ENCODE measurements at places on chromosomes 4 and X. TPM values are rescaled to one million over a fixed set of nuclear protein-coding genes. Genes with fewer than 3 reads are reported as not detected.

DNA sequence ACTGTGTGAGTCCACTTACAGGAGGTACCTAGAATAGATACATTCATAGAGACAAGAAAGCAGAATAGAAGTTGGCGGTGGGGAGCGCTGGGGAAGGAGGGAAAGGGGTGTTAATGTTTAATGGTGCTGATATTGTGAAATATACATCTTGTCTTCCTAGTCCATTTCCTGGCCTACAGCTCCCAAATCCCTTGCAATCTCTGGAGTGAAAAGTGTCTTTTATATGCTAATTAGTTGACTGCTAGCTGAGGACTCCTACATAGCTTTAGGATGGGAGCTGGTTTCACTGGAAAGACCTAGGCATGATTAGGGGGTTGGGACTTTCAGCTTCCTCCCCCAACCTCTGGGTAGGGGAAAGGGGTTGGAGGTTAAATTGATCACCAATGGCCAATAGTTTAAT is 36.0 kb downstream of the FUNDC1 start:
- no peak for DNase-seq
- H3K27me3 ChIP-seq = no peaks in the 10 kb centered on the region
- H3K4me3 ChIP-seq = no peak overlapping the region
- no peaks in the 10 kb centered on the region for H3K4me1 ChIP-seq

GRCh38 chr4:83283181-83283580 is 1.4 kb downstream of the COQ2 start:
- H3K27me3 ChIP-seq = no peaks in the 10 kb centered on the region
- no peak for DNase-seq
- H3K4me3 ChIP-seq = no peak overlapping the region
- H3K4me1 ChIP-seq = peaks cover 6% of the 10 kb centered on the region
- H3K36me3 ChIP-seq = no peaks in the 10 kb centered on the region
- H3K27ac ChIP-seq = no peak overlapping the region

DNA sequence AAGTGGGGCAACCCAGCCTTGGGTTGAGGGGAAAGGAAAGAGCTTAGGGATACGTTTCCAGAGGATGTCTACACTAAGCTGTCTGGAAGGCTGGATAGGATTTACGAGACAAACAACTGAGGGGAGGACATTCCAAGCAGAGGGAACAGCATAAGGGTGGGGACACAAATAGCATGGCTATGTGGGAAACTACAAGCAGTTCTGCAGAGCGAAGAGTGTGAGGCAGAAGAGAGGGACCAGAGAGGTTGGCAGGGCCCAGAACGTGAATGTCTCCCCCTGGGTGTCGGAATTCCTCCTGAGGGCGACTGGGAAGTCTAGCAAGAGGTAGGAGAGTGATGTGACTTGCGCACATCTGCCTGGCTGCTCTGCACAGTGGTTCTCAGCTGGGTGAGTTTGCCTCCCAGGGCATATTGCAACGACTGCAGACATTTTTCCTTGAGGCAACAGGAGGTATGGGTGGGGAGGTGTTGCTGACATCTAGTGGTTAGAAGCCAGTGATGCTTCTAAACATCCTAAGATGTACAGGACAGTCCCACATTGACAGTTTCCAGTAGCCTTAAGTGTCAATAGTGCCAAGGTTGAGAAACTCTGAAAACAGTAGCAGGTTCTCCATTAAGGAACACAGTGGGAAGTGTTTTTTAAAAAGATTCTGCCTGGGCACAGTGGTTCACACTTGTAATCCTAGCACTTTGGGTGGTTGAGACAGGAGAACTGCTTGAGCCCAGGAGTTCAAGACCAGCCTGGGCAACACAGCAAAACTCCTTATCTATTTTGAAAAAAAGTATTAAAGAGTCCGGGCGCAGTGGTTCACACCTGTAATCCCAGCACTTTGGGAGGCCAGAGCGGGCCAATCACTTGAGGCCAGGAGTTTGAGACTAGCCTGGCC is 9.2 kb downstream of the NDUFA1 start:
- peaks cover 3% of the 10 kb centered on the region for H3K36me3 ChIP-seq
- no peak overlapping the region for H3K4me3 ChIP-seq
- peak; percentile 29 for DNase-seq

GRCh38 chrX:135087867-135088266 is 32.5 kb downstream of the ETDB start:
- H3K27me3 ChIP-seq = no peaks in the 10 kb centered on the region
- no peaks in the 10 kb centered on the region for H3K4me1 ChIP-seq
- H3K27ac ChIP-seq = no peak overlapping the region
- DNase-seq = no peak
- H3K36me3 ChIP-seq = no peaks in the 10 kb centered on the region

- DNase-seq = no peak
- H3K36me3 ChIP-seq = no peaks in the 10 kb centered on the region
- no peak overlapping the region for H3K4me3 ChIP-seq
- no peak overlapping the region for H3K27ac ChIP-seq
Observed at GRCh38 chr4:119898211-119898610, 168.4 kb downstream of the MAD2L1 start.

- DNase-seq = no peak
- no peak overlapping the region for H3K27ac ChIP-seq
- H3K4me1 ChIP-seq = no peaks in the 10 kb centered on the region
- no peaks in the 10 kb centered on the region for H3K27me3 ChIP-seq
- no peak overlapping the region for H3K4me3 ChIP-seq
- H3K36me3 ChIP-seq = no peaks in the 10 kb centered on the region
Observed at GRCh38 chr4:106810122-106810521, 226.0 kb downstream of the DKK2 start.

DNA sequence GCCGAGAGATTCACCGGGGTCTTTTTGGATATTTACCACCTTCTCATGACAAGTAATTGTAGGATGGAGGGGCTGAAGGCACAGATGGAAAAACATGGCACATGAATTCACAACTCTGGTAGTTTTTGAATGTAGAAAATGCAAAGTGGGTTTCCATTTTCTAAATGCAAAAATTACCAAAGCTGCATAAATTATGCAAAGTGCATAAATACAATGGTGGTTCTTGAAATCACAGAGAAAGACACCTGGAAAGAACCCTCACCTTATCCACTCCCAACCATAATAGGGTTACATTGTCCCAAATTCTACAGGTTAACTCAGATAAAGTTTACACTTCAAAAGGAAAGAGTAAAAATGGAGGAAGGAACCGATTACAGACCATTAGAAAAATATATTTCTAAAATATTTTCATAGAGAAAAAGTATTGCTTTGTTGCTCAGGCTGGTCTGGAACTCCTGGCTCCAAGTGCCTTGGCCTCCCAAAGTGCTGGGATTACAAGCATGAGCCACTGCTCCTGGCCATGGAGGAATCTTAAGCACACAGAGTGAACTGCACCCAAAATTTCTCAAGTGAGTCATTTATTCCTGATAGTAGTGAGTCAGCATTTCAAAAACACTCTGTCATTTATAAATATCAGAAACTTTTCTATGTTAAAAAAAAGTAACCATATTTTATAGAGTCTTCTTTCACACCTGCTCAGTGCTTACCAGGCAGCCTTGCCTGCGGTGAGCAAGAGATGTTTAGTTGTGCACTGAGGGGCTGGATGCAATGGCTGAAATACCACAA is 101.4 kb downstream of the FIP1L1 start:
- no peak overlapping the region for H3K4me3 ChIP-seq
- peak overlapping the region; percentile 90 for H3K27ac ChIP-seq
- peak; percentile 91 for DNase-seq
- peaks cover 47% of the 10 kb centered on the region for H3K4me1 ChIP-seq

- DNase-seq = no peak
- no peak overlapping the region for H3K27ac ChIP-seq
- H3K4me1 ChIP-seq = no peaks in the 10 kb centered on the region
- H3K4me3 ChIP-seq = no peak overlapping the region
- H3K36me3 ChIP-seq = no peaks in the 10 kb centered on the region
- H3K27me3 ChIP-seq = no peaks in the 10 kb centered on the region
Observed at GRCh38 chrX:675955-676295, 45.3 kb downstream of the SHOX start.

DNA sequence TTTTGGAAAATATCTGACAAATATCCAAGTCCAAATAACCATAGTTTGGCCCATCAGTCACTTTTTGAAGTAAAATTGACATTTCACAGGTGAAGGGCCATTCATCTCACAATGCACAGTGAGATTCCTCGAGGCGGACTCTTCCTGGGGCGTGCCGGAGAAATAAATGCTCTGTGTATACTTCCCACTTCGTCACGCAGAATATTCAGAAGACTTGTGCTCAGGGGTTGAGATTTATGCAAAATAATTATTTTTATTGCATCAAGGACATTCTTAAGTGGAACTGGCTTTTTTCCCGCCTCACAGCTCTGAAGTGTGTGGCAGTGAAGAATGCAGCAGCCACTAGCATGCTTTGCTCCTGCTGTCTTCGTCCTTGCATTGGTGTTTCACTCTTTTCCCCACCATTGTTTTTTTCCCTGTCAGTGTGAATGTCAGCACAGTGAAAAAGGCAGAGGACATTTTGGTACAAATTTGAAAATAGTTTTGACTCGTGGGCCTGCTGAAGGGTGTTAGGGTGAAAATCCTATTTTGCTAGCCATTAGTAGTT is 70.6 kb downstream of the FAM193A start:
- H3K4me3 ChIP-seq = no peak overlapping the region
- no peaks in the 10 kb centered on the region for H3K4me1 ChIP-seq

DNA sequence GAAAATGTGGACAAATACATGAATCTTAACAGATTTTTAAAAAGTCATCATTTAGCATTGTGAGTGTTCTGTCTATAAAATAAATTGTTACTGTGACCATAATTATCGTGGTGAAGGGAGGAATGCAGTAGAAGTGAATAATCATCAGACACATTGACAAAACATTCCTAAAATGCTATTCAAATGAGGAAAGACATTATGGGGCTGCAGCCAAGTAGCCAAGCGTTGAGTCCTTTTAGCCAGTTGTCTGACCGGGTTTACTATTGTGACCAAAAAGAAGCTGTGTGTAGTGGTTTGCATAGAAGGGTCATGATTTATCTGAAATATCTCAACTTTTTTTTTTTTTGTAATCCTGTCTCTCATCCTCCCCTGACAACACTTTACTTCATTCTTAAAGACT is 19.5 kb downstream of the WWC2 start:
- no peaks in the 10 kb centered on the region for H3K27me3 ChIP-seq
- peaks cover 18% of the 10 kb centered on the region for H3K4me1 ChIP-seq
- H3K4me3 ChIP-seq = peak overlapping the region; percentile 38
- peak overlapping the region; percentile 91 for H3K27ac ChIP-seq
- peak; percentile 98 for DNase-seq
- no peaks in the 10 kb centered on the region for H3K36me3 ChIP-seq

DNA sequence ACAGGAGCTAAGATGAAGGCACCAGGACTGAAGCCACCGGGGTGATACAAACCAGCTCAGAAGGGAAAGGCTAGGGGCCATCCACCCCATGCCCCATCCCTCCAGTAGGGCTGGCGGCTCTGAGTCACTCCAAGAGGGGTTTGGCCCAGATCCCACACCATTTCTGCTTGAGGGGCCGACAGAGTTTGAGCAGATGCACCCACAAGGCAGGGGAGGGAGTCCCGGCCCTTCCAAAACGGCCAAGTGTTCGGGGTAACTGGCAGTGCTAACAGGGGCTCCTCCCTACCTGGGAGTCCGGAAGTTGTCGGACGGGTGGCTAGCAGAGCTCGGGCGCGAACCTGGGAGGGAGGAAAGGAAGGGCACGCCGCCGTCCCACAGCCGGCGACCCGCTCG is 412 bp downstream of the SLC10A3 start:
- peak overlapping the region; percentile 56 for H3K4me3 ChIP-seq
- no peaks in the 10 kb centered on the region for H3K36me3 ChIP-seq
- no peaks in the 10 kb centered on the region for H3K27me3 ChIP-seq
- DNase-seq = peak; percentile 15

DNA sequence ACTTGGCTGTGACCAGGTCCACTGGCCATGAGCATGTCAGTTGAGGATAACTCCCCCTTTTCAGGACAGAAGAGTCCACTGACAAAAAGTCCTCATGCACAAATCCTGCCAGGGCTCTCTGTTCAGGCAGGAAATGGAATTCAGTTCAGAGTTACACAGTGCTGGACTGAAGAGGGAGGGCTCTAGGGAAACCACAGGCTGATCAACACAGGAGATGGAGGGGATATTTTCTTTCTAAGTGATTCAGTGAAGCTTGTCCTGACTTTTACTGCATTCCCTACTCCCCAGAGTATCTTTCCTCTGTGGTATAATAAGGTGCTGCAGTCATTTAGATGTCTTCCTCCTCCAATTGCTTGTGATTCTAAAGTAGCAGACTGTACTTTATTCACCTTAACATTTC is 335.5 kb upstream of the IGFBP7 start:
- no peak overlapping the region for H3K4me3 ChIP-seq
- no peaks in the 10 kb centered on the region for H3K36me3 ChIP-seq
- no peaks in the 10 kb centered on the region for H3K4me1 ChIP-seq
- no peak for DNase-seq
- no peak overlapping the region for H3K27ac ChIP-seq

GRCh38 chr4:5462896-5463295 is 245.5 kb downstream of the EVC2 start:
- no peaks in the 10 kb centered on the region for H3K36me3 ChIP-seq
- H3K27ac ChIP-seq = no peak overlapping the region
- no peak for DNase-seq
- no peak overlapping the region for H3K4me3 ChIP-seq
- H3K4me1 ChIP-seq = no peaks in the 10 kb centered on the region

- H3K27me3 ChIP-seq = no peaks in the 10 kb centered on the region
- no peaks in the 10 kb centered on the region for H3K4me1 ChIP-seq
- H3K4me3 ChIP-seq = no peak overlapping the region
- H3K27ac ChIP-seq = no peak overlapping the region
- no peak for DNase-seq
- H3K36me3 ChIP-seq = no peaks in the 10 kb centered on the region
Observed at GRCh38 chr4:63717384-63717783, 691.9 kb downstream of the TECRL start.

GRCh38 chr4:98749206-98749605 is 90.8 kb upstream of the TSPAN5 start:
- no peaks in the 10 kb centered on the region for H3K36me3 ChIP-seq
- H3K4me1 ChIP-seq = no peaks in the 10 kb centered on the region
- no peak overlapping the region for H3K27ac ChIP-seq
- H3K27me3 ChIP-seq = no peaks in the 10 kb centered on the region
- no peak overlapping the region for H3K4me3 ChIP-seq

DNA sequence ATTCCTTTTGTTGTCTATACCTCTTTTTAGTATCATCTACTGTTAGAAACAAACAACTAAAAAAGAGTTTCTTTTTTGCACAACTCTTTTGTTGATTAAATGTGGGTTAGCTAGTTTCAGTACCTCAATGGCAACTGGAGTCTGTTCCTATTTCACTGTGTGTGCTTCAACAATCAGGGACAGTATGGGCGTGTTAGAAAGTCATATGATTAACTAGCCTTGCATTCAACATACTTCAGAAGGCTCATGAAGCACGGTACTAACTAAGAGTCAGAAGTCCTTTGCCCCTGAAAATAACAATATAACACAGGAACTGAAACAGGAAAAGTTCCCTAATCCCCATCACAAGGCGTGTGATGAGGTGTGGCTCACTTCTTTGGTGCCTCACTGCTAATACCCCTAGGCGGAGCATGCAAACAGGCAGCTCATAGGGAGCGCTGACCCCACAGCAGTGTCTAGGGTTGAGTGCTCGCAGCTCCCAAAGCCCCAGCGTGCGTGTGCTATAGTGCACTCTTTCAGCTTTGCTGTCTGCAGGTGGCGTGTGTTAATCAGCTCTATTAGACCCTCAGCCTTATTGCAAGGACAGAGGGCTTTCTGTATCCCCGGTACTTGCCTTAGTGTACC is 203.1 kb upstream of the NDST3 start:
- no peak overlapping the region for H3K27ac ChIP-seq
- no peaks in the 10 kb centered on the region for H3K36me3 ChIP-seq
- no peaks in the 10 kb centered on the region for H3K27me3 ChIP-seq
- no peaks in the 10 kb centered on the region for H3K4me1 ChIP-seq
- no peak for DNase-seq

Gene ARX
- total RNA-seq = not detected

Gene TMPRSS11B
- total RNA-seq = 0.27 TPM

Gene USP26
- not detected for total RNA-seq

Gene SYTL5
- 8.4 TPM for total RNA-seq

Gene CLCN3
- total RNA-seq = 55.1 TPM

Gene STATH
- total RNA-seq = not detected

Gene SATL1
- total RNA-seq = 0.19 TPM

Data from astrocyte (in vitro differentiated cells and primary cell).